Uterus (tissue), 4 donors: ENCODE measurements at places on chromosomes 3 and 15. TPM values are rescaled to one million over a fixed set of nuclear protein-coding genes. Genes with fewer than 3 reads are reported as not detected.

NR1I2 gene
- 0.21 TPM for total RNA-seq

STXBP5L gene
- total RNA-seq = 0.41 TPM

ITGA11 gene
- 80.4 TPM for total RNA-seq

PCLAF gene
- not detected for total RNA-seq

ZNF717 gene
- total RNA-seq = 30.3 TPM

SELENOS gene
- 36.9 TPM for total RNA-seq

GPR87 gene
- total RNA-seq = not detected

SSUH2 gene
- total RNA-seq = not detected

ADIPOQ gene
- total RNA-seq = not detected
